ENCODE measurements at places on chromosomes 4 and X.

- no peak for DNase-seq
These were observed 20.5 kb downstream of the GPC4 start for GRCh38 chrX:133394765-133395164.

- no peak for DNase-seq
These were observed 548.8 kb upstream of the LCORL start for GRCh38 chr4:18570370-18570769.

DNA sequence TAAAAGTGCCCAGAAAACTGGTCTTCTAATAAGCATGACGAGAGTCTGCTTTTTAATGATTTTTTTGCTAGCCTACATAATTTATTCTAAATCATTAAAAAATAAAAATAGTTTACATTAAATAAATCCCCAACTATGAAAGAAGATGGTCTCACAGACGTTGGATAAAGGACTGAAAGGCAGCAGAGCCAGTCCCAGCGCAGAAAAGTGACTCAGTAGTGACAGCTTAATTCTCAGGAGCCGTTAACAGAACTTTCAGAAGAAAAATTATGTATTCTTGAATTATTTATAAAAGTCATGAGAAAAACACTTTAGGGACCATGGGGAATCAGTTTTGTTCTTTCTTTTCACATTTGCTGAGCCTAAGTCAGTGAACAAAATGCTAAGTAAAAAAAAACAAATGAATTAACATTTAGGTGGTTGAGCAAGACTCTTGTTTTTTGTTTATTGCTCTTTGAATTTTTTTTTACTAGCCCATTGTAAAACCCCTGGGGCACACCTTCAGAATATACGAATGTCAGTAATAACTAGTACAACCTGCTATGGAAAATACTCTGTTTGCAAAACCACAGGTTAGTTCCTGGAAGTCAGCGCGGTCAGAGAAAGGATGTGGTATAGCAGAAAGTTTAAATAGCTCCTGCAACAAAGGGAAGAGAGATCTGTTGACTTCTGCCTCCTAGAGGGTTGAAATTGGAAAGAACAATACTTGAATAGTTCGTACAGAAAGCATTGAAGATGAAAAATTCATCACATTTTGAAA is 50.4 kb upstream of the CCDC160 start:
- no peak for DNase-seq

- DNase-seq = peak; percentile 44
These were observed at the start of gene ANOS1 for GRCh38 chrX:8731559-8732395. TSS of gene ANOS1 (minus strand) at chrX:8732137. CDS start at chrX:8732036, 101 bp downstream.

- DNase-seq = no peak
These were observed 282.2 kb upstream of the SLIT2 start for GRCh38 chr4:19969492-19969891.

DNA sequence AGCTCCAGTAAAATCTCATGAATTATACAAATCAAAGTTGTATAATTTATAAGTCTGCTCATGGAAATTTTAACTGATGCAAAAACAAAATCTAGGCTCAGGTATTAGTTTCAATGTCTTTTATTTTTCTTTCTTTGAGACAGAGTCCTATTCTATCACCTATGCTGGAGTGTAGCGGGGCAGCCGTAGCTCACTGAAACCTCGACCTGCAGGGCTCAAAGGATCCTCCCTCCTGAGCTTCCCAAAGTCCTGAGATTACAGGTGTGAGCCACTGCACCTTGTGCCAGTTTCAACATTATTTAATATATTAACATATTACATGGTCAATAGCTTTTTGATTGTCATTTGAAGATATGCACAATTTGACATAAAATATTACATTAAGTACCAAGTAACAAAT is 678.7 kb downstream of the ARAP2 start:
- peak; percentile 49 for DNase-seq

- DNase-seq = no peak
These were observed 100.5 kb downstream of the NAA11 start for GRCh38 chr4:79225360-79225759.

DNA sequence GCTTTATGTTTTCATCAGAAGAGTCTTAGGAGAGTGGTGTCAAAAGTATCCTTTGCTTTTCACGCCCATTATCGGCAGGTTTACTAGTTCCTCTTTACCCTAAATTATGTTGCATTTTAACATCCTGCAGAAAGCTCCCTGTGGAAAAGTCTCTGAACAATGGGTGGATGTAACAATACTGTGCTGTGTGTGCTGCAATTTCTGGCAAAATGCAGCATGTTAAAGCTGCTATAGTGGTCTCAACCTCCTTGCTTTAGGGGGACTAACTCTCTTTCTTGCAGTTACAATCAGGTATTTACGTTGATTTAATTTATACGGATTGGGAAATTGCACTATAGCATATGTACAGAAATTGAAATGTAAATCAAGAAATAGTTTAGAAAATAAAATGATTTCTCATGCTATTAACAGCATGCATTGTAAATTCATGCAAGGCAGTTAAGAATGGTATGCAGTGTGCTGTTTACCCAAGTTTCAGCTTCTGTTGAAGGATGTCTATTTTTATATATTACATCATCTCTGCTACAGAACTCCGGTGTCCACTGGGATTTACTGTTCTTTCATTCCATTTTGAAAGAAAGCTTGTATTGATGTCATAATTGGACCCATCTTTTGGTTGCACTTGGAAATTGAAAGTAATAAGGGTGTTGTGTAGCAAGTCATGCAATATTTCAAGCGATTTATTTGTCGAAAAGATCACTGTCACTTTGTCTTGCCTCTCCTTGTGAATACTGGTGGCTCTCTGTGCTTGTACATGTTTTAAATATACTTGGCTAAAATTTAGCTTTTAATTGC is 145.7 kb downstream of the RAPGEF2 start:
- DNase-seq = no peak

- no peak for DNase-seq
These were observed 28.6 kb upstream of the ZCCHC4 start for GRCh38 chr4:25283948-25284347.

- DNase-seq = no peak
These were observed 20.7 kb downstream of the ARHGAP24 start for GRCh38 chr4:85495621-85496020.

DNA sequence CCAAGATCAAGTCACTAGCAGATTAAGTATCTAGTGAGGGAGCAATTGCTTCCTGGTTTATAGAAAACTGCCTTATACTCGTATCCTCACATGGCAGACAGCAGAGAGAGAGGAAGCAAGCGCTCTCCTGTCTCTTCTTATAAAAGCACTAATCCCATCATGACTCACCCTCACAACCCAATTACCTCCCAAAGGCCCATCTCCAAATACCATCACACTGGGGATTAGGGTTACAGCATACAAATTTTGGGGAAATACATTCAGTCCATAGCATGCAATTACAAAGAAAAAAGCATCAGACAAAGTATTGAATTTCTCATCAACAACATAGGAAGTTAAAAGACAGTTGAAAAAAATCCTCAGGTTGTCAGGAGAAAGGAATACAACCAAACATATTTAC is 292.6 kb downstream of the IQCM start:
- DNase-seq = no peak

DNA sequence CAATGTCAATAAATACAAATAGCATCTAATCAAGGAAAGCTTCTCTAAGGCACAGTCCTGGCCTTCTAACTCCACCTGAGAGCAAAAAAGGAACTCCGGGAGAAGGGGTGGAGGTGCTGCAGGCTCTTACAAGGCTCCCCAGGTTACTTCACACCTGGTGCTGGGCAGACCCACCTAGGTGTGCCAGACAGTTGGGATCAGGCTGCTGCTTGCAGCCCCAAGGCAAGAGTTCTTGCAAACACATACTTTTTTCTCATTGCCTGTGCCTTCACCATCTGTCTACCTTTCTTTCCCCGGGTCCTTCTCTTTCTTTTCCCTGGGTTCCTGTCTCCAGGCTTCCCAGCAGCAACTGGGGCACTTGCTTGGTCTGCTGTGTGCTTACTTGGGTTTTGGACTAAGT is 81.4 kb upstream of the STIM2 start:
- no peak for DNase-seq

GRCh38 chr4:181193131-181193930 is 1049.9 kb upstream of the TENM3 start:
- DNase-seq = no peak

DNA sequence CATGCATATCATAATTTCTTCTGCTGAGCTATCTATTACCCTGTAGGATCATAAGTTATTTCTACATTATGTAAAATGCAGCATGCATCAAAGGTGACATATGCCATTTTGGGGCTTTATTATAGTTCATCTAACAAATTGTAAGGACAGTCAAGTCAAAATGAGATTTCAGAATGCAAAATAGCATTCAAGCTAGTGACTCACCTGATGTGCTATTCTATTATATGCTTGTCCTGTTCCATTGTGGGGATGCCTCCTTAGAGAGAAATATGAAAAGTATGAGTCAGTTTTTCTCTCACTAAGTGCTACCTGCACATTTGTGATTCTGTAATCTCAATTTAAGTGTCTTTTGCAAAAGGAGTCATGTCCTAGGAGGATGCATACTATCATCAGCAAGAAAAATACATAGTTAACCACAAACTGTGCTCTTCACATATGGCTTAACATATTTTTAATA is 647.0 kb upstream of the PCDH10 start:
- no peak for DNase-seq

- no peak for DNase-seq
These were observed 53.8 kb downstream of the CXCL1 start for GRCh38 chr4:73922766-73923630.

DNA sequence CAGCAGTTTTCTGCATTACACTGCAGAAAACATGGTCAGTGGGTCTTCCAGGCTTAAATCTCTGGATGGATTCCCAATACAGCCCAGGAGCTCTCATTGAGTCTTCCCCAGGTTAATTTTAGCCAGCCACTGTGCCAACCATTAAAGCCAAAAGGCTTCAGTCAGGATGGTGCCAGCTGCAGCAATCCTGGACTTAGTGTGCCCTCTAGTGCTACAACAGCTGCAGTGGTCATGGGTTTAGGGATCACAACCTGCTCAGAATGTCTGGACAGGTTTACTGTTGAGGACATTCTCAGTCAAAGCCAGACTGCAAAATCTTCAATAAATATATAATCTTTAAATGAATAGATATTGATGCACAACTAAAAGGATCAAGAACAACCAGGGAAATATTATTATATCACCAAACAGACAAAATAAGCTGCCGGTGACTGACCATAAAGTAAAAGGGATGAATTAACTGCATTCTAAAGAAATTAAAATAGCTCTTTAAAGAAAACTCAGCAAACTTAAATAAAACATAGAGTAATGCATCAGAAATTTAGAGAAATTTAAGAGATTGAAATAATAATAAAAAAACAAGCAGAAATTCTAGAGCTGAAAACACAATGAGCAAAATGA is 639.9 kb downstream of the SPOCK3 start:
- DNase-seq = no peak

DNA sequence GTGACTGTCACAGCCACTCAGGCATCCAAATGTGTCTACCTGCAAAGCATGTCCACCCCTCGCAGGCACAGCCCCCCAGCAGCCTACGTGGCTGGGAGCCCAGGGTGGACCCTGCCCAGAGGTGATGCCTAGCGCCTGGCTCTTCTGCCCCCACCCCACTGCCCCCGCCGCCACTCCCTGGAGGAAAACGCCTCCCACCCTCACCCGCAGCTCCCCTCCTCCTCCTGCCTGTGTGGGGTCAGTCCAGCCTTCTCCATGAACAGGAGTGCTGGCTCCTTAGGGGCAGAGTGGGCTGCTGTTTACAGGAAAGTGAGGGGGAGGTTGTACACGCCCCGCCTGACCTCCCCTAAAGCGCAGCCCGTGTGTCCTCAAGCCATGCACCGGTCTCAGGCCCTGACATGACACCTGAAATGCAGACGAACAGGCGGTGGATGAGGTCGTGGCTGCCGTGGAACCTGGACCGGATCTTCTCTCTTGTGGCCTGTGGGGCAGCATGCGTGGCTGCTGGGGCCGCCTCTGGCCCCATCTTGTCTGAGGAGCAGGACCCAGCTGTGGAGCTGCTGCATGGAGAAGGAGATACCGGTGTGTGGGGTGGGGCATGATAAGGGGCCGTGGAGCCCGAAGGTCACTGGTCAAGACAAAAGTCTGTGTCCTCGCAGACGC is 11.9 kb upstream of the MXD4 start:
- DNase-seq = no peak

DNA sequence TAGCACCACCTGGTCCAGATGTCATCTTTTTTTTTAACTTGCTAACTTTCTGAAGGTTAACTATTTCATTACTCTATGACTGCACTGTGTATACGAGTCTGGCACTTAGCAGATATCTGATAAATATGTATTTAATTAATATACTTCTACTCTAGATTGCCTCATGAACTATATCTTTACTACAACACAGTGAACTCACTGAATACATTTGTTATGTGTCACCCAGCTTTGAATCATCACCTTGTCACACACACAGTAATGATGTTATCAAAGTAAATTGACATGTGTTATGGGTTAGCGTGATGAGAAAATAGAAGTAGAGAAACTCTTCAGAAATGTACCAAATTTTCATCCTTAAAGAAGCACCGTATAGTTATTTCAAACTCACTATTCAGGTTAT is 419.3 kb upstream of the ADGRL3 start:
- DNase-seq = no peak

- no peak for DNase-seq
These were observed 24.0 kb upstream of the SNCA start for GRCh38 chr4:89860971-89861370.

DNA sequence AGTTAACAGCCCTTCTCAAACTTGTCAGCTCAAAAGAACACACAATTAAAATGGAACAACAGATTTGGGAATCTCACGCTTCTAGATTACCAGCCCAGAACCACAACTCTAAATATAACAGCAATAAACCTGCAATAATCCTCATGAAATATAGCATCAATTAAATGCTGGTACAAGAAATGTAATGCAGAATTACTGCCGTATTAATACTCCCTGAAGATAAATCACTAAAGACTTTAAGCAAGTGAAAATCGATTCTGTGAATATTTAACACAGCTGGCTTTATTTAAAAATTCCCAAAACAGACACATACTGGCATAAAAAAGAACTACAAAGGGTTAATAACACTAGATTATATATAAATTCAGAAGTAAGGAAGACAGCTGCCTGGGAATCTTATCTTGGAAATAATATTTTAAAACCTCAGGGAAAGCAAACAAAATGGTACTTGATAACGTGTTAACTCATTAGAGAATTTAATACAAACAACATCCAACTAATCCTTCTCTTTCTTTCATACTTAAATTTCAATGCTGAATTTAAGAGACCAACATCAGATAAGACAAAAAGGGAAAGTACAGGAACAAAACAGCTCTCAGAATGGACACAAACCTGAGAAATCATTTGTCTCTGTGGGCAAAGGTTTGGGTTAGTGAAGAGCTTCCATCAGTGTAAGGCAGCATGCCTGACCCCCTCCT is 34.7 kb downstream of the APBB2 start:
- no peak for DNase-seq

GRCh38 chrX:50716706-50717105 is 97.3 kb downstream of the SHROOM4 start:
- DNase-seq = no peak

GRCh38 chrX:19514791-19515614 is at the start of gene MAP3K15:
TSS of gene MAP3K15 (minus strand) at chrX:19515508. CDS start at chrX:19515261, 247 bp downstream.
- no peak for DNase-seq

- no peak for DNase-seq
These were observed 341.1 kb upstream of the PPARGC1A start for GRCh38 chr4:24230955-24231354.
